NCI-H2029 (cell line): ENCODE measurements at places on chromosomes 4 and X.

DNA sequence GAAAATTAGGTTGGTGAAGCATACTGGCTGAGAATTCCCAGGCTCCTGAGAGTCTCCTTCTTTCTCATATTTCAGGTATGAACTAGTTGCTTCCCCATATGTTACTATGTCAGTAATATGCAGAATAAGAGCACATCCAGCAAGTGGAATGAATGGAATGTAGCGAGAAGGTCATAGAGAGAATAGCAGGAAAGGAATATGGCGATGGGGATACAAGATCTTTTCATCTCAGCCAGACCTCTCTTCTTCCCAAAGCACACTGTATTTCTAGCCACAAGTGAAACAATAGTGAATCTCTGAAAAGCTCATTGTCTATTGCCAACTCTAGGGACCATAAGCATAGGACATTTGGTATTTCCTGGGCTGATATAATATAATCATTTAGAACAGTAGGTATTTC lies 54.6 kb upstream of the MMAA start:
- DNase-seq, result no peak

DNA sequence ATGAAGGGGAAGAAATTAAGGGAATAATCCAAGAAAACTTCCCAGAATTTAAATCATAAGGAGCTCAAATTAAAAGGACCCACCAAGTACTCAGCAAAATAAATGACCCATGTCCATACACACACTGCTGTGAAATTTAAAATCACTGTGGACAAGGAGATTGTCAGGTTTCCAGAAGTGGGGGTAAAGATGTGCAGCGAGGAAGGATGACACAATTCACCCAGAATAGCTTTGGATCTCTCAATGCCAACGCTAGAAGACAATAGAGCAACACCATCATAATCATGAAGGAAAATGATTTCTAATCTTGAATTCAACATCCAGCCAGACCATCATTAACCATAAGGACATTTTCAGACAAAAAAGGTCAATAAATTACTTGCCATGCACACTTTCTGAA lies 65.7 kb downstream of the CASK start:
- DNase-seq, result no peak

- DNase-seq, result no peak
Measured at GRCh38 chr4:118682928-118683327, 2.3 kb upstream of the METTL14 start.

GRCh38 chr4:48799157-48799556 lies 19.1 kb upstream of the FRYL start:
- no peak for DNase-seq

GRCh38 chr4:121009578-121010478 lies 62.5 kb downstream of the NDNF start:
- DNase-seq, result no peak

- DNase-seq, result no peak
Measured at GRCh38 chr4:73901031-73901430, 31.8 kb downstream of the CXCL1 start.

DNA sequence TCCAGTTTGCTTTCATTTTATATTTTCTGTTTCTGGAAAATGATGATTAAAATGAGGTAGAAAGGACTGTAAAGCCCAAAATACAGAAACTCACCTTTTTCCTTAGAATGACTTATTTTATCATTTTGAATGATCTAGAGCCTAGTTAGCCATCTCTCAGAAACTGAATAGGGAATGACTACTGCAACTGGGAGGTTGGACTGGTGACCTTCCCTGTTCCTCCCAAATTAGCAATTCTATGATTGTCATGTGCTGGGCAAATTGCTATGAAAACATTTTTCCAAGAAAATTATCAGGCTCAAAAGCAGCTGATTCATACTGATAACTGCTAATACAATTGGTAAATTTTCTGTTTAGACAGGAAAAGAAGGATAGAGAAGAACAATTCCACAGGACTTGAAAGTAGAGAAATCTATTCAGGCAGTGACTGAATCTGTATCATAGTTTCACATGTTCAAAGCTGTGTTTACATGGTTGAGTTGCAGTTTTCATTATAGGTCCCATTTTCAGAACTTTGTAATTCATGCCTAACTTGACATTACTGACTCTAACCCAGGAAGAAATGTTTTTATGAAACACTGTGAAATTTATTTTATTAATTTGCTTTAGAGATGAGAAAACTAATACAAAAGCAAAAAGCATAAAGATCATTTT lies 43.4 kb upstream of the SEC24B start:
- no peak for DNase-seq

GRCh38 chr4:98319021-98319420 lies 57.8 kb downstream of the RAP1GDS1 start:
- DNase-seq, result no peak
